ENCODE measurements at places on chromosomes 6 and 20.

- DNase-seq = no peak
Observed at GRCh38 chr20:51371720-51372119, 170.8 kb downstream of the NFATC2 start.

DNA sequence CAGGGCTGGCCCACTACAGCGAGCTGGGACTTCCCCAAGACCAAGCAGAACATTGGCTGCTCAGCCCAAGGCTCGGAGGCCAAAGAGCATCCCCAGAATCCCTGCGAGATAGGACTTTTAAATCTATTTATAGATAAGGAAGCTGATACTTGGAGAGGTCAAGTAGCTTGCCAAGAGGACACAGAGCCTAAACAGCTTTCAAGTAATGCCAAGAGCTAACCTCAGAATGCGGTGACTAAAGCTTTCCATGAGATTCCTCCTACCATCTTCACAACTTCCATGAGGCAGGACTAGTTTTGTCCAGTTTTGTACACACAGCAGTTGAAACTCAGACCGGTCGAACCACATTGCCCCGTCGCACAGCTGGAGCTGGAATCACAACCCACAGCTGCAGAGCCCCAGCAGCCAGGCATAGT, 168.1 kb upstream of the TOP1 start:
- no peak for DNase-seq

GRCh38 chr20:11981366-11981947, 63.8 kb downstream of the BTBD3 start:
- no peak for DNase-seq

DNA sequence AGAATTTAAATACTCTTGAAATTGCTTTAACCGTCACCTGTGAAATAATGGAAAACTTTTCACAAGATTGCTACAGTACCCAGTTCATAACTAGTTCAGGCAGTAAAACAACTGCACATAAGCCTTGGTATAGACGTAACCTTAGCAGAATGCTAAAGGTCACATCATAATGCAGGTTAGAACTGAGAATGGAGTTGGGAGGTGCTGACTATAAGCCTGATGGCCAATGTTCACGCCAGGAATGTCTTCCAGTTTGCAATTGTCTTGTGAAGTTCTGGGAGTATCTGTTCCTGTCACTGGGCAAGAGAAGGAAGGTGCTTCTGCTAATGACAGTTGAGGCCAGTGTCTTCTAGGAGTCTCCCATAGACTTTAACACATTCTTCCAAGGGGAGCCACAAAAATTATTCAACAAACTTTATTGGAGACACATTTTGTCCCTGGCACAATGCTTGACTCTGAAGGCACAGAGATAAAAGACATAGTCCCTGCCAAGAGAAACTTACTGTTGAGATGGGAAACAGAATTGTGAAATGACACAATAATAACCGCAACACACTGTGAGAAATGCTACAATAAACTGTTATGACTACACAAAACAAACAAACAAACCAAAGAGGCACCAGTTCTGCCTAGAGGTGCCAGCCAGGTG, 24.6 kb upstream of the CEP162 start:
- DNase-seq = no peak

GRCh38 chr6:145275787-145276186, 459.5 kb downstream of the EPM2A start:
- DNase-seq = no peak

DNA sequence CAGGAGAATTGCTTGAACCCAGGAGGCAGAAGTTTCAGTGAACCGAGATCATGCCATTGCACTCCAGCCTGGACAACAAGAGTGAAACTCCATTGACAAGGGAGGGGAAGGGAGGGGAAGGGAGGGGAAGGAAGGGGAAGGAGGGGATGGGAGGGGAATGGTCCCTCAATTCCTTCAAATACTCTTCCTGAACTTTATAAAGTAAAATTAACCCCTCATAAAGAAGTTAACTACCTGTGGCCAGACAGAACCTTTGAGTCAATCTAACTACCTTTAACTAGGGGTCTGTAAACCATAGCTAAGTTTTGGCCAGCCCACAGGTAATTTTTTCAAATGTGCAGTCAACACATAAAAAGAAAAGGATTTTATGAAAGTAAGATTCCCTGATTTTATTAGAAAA, 131.0 kb downstream of the ZMYND8 start:
- DNase-seq = no peak

GRCh38 chr6:83884523-83884922, 25.0 kb downstream of the CYB5R4 start:
- peak; percentile 30 for DNase-seq

DNA sequence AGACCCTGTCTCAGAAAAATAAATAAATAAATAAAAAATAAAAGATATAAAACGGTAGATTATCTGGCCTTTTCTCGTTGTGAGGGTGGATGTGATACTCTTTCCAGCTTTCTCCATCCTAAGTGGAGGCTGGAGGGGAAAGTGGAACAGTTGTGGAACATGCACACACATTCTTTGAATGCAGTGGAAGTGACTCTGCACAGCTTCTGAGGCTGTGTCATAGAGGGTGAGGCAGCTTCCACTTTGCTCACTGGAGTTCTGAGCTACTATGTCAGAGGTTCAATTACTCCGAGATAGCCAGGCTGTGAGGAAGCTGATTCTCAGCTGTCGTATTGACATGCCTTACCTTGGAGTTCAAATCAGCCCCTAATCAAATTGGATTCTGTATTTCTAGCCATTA, 82.2 kb downstream of the CHMP4B start:
- DNase-seq = no peak

GRCh38 chr6:27575594-27576361, 102.9 kb upstream of the ZNF184 start:
- no peak for DNase-seq

DNA sequence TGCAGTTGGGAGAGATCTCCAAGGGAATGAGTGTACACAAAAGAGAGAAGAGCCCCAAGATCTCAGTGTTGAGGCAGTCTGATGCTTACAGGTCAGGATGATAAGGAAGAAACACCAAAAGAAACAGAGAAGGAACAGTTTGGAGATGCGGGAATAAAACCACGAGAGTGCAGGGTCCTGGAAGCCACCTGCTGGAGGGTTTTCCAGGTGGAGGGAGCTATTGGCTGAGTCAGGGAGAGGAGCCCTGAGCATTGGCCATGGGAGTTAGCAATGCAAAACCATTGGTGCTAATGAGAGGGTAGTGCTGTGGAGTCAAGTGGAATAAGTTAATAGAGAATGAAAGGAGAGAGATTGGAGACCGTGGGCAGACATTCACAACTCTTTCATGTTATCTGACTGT, 39.2 kb upstream of the RIN2 start:
- no peak for DNase-seq

GRCh38 chr20:19328676-19329075, 116.2 kb downstream of the SLC24A3 start:
- no peak for DNase-seq

DNA sequence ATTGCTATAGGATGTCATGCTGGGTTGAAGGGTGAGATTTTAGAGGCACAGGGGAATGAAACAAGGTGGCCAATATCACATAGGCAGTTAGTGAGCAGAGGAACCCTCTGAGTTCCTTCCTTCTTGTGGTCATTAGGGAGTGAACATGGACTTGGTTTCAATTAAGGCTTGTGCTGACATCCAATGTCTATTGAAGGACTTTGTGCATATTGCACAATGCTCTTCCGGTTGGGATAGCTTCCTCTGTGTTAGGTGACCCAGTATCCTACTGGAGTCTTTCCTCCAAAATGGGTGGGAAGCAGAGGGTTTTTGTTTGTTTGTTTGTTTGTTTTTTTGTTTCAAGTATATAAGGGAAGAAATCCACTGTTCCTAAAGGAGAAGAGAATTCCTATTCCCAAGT, 98.5 kb downstream of the HDGFL1 start:
- DNase-seq = no peak

GRCh38 chr20:9565910-9566550, 51.6 kb downstream of the LAMP5 start:
- no peak for DNase-seq

- no peak for DNase-seq
Observed at GRCh38 chr20:48294196-48294595, 508.9 kb upstream of the SULF2 start.

DNA sequence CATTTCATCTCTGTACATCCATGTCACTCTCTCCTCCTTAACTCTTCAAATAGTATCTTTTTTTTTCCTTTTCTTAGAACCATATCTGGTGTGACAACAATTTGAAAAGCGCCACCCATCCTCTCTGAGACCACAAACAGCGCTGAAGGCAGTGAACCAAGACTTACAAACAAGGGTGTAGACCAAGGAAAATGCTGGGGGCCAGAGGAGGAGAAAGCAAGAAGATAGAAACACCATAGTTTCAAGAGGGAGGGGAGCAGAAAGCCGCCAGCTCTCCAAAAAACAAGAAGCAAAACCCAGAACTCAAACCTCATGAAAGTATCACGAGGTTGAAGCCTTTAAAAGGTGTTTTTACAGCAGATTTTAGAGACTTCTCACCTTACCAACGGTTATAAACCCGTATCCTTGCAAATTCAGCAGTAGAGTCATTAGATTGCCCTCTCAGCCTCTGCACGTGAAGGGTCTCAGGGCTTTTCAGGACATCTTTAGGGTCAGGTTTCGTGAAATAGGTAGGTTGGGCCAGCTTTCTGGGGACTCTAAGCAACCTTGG, 13.3 kb upstream of the RIPOR2 start:
- no peak for DNase-seq

- DNase-seq = no peak
Observed at GRCh38 chr20:24376311-24377099, 92.9 kb upstream of the SYNDIG1 start.

DNA sequence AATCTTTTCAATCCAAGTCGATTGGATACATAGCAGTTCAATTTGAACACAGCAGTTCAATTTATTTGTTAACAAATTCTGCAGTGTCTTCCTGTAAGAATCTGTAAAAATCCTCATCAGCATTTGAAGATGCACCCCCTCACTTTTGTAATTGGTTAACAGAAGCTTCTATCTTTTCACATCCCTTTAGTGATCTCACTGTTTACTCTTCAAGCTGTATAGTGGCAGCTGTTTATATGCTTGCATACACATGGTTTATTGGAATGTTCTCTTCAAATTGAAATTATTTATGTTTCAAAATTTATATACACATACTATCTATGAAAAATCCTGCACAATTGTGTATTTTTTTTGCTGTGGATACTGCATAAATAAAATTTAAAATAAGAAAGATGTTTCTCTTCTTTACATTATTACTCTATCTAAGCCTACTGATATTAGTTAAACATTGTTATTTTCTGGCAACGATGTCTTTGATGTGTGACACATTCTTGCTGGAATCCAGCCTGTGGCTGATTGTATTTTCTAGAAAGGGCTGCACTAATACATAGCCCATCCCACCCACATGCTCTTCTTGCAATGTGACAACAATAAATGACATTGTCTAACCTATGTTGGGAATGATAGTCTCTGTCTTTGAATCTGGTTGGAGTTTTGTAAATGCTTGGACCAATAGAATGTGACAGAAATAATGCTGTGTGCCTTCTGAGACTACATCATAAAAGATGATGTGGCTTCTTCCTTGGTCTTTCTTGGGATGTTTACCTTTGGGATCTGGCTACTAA, 573.0 kb downstream of the CD109 start:
- no peak for DNase-seq

DNA sequence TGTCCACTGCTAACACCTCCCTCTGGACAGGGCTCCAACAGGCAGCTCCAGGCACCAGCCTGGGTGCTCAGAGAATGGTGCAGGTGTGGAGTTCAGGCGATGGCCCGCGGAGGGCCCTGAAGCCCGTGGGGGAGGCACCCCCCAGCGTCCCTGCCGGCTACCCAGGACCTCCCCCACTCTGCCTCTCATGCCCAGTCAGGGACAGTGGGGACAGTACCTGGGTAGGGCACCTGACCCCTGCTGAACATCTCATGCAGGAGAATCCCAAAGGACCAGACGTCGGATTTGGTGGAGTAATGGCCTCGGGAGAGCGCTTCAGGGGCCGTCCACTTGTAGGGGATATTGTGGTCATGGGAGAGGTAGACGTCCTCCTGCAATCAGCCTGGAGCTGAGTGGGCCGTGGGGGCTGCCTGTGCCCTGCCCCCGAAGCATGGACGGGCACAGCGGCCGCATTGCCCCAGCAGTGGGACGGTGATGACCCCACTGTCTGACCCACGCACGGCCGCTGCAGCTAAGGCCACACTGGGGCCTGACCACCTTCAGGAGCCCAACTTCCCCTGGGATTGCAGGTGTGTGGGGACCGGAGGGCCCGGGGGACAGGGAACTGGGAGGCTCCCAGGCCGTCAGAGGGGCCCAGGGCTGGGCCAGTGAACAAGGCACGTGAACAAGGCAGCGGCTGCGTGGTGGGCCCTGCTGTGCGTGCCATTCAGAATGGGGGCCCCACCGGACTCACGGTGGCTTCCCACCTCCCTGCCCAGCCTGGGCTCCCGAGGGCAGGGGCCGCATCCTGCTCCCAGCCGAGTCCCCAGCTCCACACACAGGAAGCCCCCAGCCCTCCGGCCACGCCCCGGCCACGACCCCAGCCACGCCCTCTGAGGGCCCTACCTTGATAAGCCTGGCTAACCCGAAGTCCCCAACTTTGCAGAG, 7.1 kb downstream of the PTK6 start:
- DNase-seq = no peak

GRCh38 chr6:149846321-149846720, 17.8 kb downstream of the LRP11 start:
- no peak for DNase-seq

DNA sequence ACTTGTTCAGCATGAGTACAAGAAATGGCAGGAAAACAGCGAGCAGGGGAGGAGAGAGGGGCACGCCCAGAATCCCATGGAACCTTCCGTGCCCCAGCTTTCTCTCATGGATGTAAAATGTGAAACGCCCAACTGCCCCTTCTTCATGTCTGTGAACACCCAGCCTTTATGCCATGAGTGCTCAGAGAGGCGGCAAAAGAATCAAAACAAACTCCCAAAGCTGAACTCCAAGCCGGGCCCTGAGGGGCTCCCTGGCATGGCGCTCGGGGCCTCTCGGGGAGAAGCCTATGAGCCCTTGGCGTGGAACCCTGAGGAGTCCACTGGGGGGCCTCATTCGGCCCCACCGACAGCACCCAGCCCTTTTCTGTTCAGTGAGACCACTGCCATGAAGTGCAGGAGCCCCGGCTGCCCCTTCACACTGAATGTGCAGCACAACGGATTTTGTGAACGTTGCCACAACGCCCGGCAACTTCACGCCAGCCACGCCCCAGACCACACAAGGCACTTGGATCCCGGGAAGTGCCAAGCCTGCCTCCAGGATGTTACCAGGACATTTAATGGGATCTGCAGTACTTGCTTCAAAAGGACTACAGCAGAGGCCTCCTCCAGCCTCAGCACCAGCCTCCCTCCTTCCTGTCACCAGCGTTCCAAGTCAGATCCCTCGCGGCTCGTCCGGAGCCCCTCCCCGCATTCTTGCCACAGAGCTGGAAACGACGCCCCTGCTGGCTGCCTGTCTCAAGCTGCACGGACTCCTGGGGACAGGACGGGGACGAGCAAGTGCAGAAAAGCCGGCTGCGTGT, 11.6 kb downstream of the TNFAIP3 start:
- no peak for DNase-seq

DNA sequence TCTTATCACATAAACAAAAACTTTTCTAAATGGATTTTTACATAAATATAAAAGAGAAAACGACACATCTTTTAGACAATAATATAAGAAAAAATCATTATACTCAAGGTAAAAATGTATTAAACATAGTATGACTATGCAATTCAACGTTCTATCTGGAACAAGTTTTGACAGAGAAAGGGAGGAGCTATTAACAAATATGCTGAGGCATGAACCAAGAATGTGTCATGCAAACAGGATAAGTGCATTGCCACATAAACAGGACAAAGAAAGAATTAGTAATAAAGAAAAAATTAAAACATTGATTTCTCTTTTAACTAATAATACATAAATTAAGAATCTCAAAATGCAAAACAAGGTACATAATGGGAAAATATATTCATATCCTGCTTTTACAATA, 1353.4 kb upstream of the GJE1 start:
- no peak for DNase-seq

All from left kidney (tissue), 8 donors.